ENCODE measurements at places on chromosomes 16 and 17. TPM values are rescaled to one million over a fixed set of nuclear protein-coding genes. Genes with fewer than 3 reads are reported as not detected.

SHCBP1 gene
- not detected for total RNA-seq

STAT5B gene
- 156 TPM for total RNA-seq

KRTAP9-8 gene
- total RNA-seq: not detected

UMOD gene
- total RNA-seq: not detected

SMPD3 gene
- 2.6 TPM for total RNA-seq

CARD14 gene
- not detected for total RNA-seq

PIRT gene
- total RNA-seq: not detected

WSCD1 gene
- 5.0 TPM for total RNA-seq

ABCC6 gene
- total RNA-seq: not detected

LITAFD gene
- total RNA-seq: not detected

NUBP1 gene
- 28.1 TPM for total RNA-seq

SCN4A gene
- total RNA-seq: not detected

SLC12A3 gene
- 0.14 TPM for total RNA-seq
